Testis (tissue), 5 donors: ENCODE measurements at places on chromosomes 6 and 20. TPM values are rescaled to one million over a fixed set of nuclear protein-coding genes. Genes with fewer than 3 reads are reported as not detected.

GRCh38 chr20:37276494-37277252, 12.8 kb upstream of the MANBAL start:
- peak; percentile 85 for DNase-seq

DNA sequence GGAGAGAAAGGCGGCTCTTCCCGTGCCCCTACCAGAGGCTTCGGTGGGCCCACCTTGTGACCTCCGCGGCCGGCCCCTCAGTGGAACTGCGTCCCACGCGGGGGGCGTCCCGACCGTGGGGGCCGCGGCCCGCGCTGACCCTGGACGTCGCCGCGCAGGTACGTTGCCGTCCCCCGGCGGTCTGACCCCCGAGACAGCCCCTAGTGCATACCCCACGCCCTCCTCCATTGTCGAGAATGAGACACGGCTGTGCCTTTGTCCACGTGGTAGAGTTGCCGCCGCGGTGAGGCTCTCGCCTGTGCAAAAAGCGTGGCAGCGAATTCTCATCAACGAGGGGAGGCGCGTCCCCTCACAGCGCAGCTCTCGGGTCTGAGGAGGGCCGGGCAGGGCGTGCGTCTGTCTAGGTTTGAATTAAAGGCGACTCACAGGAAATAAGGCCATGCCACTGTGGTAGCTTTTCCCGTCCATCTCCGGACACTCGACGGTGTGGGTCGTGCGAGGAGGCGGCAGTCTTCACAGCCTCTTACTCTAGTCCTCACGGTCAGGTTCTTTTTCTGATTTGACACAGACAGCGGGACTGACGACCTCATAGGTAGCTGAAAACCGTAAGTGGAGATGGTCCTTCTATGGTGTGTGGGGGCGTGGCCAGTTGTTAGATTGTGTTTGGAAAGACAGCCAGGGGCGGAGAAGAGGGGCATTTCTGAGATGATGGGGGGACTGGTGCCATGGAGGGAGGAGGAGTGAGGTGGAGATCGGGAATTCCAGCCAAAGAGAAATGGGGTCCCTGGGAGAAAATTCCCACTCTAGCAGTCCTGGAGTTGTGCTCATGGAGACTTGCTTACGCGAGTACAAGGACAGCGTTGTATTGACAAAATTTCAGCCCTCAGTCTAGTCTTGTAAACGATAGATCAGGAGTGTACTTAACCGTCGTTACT, 580 bp downstream of the NXT1 start:
- peak; percentile 80 for DNase-seq

DNA sequence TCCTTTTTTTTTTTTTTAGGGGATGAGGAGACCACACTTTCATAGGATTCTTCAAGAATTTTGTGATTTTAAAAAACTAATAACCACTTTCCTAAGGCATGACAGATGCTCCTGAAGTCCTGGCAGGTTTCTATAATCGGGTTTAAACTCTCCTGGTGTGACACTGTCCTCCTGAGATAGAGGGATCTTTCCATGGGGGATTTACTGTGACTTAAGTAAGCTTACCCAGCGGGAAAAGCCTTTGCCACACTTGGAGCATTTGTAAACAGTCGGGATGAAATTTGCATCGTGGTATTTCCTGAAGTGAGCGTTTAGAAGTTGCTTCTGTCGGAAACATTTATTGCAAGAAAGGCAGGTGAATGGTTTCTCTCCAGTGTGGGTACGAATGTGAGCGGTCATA, 16.6 kb downstream of the CTCFL start:
- no peak for DNase-seq

DNA sequence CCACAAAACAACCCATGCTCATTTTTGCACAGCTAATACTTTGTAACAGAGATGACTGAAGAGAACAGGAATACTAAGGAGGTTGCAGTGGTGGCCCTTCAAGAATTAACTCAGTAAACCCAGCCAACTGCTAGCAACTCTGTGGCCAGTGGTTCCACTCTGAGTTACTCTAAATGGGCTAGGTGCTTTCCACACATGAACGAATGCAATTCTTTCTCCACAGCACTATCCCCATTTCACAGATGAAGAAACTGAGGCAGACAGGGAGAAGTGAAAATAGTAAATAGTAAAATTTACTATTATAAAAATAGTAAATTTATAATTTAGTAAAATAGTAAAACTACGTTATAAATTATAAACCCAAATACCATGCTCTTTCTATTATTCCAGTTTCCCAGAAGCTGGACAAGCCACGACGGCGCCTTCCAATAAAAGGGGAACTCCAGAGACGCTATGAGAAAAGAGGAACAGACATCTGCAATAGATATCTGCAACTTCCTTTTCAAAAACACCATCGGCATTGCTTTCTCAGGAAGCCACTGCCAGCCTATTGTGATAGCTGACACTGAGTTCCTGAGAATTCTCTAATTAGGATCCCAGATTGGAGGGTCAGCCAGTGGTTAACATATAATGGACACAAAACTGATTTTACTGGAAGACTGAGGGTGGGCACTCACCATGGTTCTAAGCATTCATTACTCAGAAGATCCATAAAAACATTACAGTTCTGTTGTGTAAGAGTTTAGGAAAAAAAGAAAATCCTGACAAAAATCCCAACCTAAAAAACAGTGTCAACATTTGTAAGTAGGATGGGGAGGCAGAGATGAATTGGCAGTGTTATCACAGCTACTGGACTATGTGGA, 16.2 kb downstream of the FKBP1A start:
- DNase-seq: no peak

DNA sequence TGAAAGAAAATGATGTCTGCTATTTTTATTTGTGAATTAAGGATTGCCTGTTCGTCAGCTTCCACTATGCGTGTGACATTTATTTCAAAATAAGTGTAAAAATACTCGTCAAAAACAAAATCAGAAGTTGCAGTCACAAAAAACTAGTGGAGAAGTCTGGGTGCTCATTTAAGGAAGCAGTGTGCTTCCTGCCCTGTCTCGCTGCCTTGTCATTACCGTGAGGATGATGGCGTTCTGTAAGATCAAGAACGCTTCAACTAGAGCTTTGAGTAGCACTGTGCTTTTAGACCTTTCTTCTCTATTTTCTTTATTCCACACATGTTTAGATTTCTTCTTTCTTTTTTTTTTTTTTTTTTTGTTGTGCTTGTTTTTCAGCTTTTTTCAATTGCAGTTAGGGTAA, 186.9 kb downstream of the TBC1D7 start:
- no peak for DNase-seq

DNA sequence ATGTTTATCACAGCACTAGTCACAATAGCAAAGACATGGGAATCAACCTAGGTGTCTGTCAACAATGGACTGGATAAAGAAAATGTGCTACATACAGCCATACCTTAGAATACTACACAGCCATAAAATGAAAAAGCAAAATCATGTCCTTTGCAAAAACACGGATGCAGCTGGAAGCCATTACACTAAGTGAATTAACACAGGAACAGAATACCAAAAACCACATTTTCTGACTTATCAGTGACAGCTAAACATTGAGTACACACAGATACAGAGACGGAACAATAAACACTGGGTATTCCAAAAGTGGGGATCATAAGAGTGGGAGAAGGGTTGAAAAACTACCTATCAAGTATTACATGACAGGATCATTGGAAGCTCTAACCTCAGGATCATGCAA, 43.3 kb upstream of the DST start:
- no peak for DNase-seq

- no peak for DNase-seq
Observed at GRCh38 chr20:35327074-35327976, 35.1 kb upstream of the FAM83C start.

GRCh38 chr6:154885214-154885613, 109.9 kb upstream of the TIAM2 start:
- DNase-seq: no peak

- DNase-seq: peak; percentile 43
Observed at GRCh38 chr6:22643780-22644179, 74.4 kb downstream of the HDGFL1 start.

- DNase-seq: no peak
Observed at GRCh38 chr6:44855562-44856411, 468.3 kb downstream of the CDC5L start.

DNA sequence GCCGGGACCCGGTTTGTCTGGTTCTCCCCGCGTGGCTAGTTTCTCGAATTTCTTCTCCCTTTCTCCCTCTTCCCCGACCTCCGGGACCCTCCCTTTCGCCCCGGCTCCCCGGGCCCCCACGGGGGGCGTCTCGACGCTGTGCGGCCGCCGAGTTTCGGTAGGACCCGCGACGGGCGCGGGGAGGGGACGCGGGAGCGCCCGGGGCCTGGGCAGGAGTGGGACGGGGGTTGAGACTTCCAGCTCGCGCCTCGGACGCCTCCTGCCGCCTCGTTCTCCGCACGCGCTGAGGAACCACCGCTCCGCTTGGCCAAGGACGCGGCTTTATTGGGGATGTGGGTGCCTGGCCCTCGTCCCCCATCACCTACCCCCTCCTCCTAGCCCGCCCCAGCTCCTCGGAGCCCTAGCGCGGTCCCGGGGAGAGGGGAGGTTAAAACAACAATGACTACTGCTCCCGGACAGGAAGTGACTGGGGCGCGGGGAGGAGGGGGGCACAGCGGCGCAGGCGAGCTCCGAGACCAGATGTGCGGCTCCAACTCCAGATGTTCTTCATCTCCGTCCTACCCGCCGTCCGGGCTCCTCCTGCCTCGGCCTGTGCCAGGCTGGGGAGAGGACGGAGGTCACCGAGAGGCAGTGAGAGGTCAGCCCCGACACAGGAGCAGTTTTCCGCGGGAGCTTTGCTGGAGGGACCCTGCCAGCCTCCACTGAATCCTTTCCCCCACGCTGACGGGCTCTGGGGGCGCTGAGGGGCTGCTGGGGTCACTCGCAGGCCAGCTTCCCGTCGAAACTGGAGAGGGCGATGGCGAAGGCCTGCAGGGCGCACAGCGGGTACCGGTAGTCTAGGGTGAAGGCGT, 917 bp upstream of the TEAD3 start:
- DNase-seq: peak; percentile 54

DNA sequence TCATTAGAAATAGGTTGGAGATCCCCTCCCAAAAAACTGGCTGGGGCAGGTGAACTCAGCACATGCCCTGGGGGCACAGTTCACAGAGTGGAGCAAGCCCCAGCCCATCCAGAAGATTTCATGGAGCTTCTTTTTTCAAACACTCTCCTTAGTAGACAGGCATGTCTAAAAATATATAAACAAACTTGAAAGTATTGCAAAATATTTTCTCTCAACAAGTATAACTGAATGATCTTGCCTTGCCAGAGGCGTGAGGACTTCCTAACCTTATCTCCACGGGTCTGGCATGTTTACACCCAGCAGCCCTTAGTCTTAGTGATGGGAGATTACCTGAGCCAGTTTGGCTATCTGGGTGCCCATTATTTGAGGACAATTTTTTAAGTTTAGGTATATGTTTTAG, 107.1 kb downstream of the QRSL1 start:
- DNase-seq: no peak

- no peak for DNase-seq
Observed at GRCh38 chr6:42525206-42525605, 38.6 kb upstream of the UBR2 start.

DNA sequence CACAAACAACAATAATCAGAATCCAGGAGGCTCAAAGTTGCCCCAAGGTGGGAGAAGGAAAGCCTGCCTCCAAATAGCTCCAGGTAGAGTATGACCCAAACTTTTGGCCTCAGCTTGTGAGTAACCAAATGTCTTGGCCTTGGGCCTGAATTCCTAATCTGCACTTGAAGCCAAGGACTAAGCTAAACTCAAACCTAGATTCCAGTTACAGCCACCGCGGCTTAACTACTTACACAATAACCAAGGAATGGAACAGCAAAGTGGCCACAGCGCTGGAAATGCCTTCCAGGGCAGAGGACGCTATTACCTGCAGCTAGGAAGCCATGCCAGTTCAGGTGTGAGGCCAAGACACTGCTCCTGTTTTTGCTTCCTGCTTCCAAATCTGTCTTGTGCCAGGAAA, 4.6 kb downstream of the NINL start:
- DNase-seq: no peak

GRCh38 chr6:79301290-79301689, 66.8 kb upstream of the HMGN3 start:
- DNase-seq: no peak

DNA sequence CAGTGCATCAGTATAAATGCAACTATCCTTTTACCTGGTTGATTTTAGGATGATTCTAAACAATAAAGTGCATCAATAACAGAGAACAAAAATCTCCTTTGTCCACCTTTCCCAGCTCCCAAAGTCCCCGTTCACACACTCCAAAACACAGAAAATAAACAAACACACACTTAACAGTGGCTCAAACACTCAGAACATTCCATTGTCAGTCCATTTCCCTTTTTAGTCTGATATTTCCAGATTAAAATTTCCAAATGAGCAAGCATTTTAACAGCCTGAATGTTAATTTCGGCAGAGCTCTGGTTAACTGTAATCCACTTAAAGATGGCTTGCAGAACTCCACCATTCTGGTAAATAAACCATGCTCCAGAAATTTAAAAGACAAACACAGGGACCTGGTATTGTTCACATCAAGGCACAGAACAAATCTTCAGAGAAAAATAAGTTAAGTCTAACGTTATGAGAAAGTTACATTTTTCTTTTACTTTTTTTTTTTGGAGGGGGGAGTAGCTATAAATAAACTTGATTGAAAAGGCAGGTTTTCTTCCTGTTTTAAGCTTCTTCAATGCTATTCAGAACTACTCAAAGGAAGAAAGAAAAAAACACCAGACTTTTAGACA, 100.8 kb downstream of the DST start:
- DNase-seq: no peak

GRCh38 chr6:6869094-6869493, 238.7 kb upstream of the RREB1 start:
- no peak for DNase-seq

GRCh38 chr6:15359335-15359862, 113.5 kb downstream of the JARID2 start:
- DNase-seq: no peak

- no peak for DNase-seq
Observed at GRCh38 chr6:106422534-106422933, 62.0 kb downstream of the CRYBG1 start.

DNA sequence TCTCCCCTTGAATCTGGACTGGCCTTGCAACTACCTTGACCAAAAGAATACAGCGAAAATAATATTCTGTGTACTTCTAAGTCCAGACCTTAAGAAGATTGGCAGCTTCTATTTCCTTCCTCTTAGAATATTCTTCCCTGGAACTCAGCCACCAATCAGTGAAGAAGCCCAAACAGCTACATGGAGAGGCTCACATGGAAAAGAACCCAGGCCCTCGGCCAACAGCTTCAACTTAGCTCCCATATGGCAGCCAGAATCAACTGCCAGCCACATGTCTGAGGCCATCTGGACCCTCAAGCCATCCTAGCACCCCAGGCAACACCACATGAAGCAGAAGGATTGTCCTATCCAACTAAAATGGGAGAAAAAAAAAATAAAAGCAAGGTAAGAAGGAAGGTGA, 178.8 kb downstream of the IBTK start:
- no peak for DNase-seq

GRCh38 chr20:63574829-63575743, 1.0 kb upstream of the HELZ2 start:
- DNase-seq: no peak

GRCh38 chr6:7053125-7053774, 54.5 kb upstream of the RREB1 start:
- DNase-seq: no peak

ZFP64 gene
- total RNA-seq: 24.8 TPM

PRND gene
- total RNA-seq: 729 TPM

SNAI1 gene
- 7.6 TPM for total RNA-seq

BACH2 gene
- total RNA-seq: 6.5 TPM

RSPO3 gene
- total RNA-seq: 1.5 TPM

COL19A1 gene
- total RNA-seq: 1.4 TPM

CLPSL2 gene
- total RNA-seq: not detected

MLIP gene
- 0.63 TPM for total RNA-seq

TGM3 gene
- total RNA-seq: 2.6 TPM

ABHD16B gene
- 20.9 TPM for total RNA-seq

APMAP gene
- 92.3 TPM for total RNA-seq
